Fibroblast of mammary gland (primary cell): ENCODE measurements at places on chromosomes 6 and 20.

GRCh38 chr6:111361648-111362047 is 121.4 kb downstream of the REV3L start:
- DNase-seq = peak; percentile 47

DNA sequence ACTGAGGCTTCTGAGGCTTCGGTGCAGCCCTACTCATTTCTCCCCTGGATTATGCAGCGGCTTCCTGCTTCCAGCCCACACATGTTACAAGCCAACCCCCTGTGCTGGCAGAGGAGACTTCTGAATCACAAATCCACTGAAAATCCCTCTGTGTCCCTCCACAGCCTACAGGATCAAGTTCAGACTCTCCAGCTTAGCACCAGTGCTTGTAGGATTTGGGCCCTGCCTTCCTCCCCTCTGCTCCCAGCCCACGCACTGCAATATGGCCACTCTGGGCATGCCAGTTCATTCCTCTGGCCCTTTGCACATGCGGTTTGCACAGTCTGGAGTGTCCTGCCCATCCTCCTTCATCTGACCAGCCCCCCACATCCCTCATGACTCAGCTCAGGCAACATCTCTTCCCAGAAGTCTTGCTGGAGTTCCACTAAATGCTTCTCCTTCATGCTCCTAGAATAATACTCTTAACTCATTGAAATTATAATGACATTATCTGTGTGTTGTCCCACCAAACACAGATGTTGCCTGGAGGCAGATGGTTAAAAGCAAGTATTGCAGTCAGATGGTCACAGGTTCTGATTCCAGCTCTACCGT is 15.9 kb upstream of the MDGA1 start:
- peak; percentile 92 for DNase-seq

GRCh38 chr6:1015825-1016224 is 296.1 kb upstream of the FOXQ1 start:
- DNase-seq = no peak

- DNase-seq = no peak
Observed at GRCh38 chr6:43490523-43490939, 13.2 kb downstream of the TJAP1 start.

- DNase-seq = no peak
Observed at GRCh38 chr6:156559162-156559690, 218.0 kb upstream of the ARID1B start.

DNA sequence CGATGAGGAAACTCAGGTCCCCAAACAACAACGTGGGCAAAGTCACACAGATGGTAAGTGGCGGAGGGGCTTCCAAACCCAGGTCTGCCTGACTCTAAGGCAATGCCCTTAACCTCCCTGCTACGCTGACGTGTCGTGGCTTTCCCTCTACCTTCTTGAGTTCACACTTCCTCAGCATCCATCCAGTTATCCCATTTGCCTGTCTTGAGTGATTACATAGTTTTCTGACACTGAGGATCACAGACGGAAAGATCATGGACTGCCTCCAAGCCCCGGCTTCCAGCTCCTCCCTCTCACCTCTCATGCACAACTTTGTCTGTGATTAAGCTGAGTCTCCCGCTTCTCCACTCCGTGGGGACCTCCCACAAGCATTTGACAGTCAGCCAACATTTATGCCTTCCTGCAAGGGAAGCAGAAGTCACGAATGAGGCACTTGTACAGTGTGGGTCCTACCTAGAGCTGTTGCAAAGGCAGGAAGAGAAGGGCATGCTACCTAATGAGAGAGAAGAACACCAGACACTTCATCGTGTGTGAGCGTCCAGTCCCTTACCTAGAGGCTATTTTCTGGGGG is 33.8 kb downstream of the TBC1D7 start:
- no peak for DNase-seq

- no peak for DNase-seq
Observed at GRCh38 chr20:25073544-25073943, 8.4 kb downstream of the VSX1 start.

- DNase-seq = no peak
Observed at GRCh38 chr6:86782328-86782727, 155.0 kb upstream of the HTR1E start.

- peak; percentile 44 for DNase-seq
Observed at GRCh38 chr6:134389658-134390057, 71.7 kb upstream of the SGK1 start.

- no peak for DNase-seq
Observed at GRCh38 chr20:58749979-58750378, 57.4 kb downstream of the NPEPL1 start.

DNA sequence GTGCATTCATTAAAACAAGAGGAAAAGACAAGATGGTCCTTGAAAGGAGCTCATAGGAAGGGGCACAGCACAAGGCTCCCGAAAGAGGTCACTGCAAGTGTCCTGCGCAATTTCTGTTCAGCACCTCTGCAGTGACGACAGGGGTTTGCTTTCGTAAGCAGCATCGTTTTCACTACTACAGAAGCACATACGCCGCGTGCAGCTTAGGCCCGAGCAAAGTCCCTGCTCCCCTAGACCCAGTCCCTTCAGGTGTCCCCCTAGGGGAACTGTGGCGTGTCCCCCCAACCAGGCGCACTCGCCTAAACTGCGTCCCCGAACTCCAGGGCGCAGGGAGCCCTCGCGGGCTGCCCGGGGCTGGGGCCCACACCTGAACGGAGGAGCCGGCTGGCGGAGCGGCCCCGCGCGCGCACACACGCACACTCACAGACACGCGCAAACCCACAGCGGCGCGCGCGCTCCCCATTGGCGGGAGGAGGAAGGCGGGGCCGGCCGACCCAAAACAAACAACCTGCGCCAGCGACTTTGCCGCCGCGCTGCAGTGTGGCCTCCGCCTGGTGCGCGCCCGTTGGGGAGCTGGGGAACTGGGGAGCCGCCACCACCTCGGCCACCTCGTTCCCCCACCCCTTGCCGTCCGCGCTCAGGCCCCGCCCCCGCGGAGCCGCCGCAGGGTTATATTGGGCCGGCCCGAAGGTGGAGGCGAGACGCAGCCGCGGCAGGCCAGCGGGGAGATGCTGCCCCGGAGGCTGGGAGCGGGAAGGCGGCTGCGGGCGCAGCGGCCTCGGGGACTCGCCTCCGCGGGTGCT is at the start of gene FOXQ1:
FOXQ1 (plus strand) TSS at position 699 of the 803 bp plus-strand sequence. CDS start 607 bp downstream, outside the sequence.
- DNase-seq = no peak

GRCh38 chr6:94548201-94548600 is 1029.1 kb upstream of the MANEA start:
- no peak for DNase-seq

DNA sequence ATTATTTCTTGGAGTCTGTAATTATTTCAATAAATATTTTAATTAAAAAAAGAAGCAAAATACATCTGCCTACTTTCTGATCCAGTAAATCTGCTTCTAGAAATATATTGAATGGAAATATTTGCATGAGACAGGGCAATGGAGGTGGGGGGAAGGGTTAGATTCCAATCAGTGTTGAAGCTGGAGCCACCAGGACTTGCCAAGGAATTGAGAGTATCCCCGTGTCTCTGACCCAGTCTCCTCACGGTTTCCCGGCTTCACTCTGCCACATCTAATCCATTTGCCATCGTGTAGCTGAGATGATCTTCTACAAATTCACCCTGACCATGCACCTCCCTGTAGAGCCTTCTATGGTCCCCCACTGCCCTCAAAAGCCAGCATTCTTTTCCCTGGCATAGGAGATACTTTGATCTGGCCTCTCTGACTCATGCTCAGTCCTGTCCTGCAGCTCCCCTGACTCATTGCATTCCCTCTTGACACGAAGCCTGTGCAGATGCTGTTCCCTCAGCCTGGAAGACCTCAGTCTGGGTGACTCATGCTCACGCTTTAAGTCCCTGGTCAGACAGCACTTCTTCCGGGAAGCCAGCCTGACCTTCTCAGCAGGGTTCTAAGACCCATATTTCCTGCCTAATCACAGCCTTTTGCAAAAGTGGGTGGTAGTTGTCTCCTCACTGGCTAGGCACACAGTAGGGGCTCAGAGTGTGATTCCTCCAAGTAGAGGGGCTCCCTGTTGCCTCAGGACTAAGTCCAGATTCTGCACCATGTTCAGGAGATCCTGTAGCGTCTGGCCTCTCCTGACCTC is 23.0 kb upstream of the FKBP1A start:
- peak; percentile 99 for DNase-seq

- DNase-seq = peak; percentile 20
Observed at GRCh38 chr6:168050881-168051586, 28.0 kb downstream of the FRMD1 start.

- no peak for DNase-seq
Observed at GRCh38 chr6:20241102-20241501, 28.8 kb upstream of the MBOAT1 start.

GRCh38 chr20:22529150-22530019 is 55.0 kb downstream of the FOXA2 start:
- no peak for DNase-seq

- no peak for DNase-seq
Observed at GRCh38 chr20:13790708-13791107, 5.9 kb downstream of the NDUFAF5 start.

DNA sequence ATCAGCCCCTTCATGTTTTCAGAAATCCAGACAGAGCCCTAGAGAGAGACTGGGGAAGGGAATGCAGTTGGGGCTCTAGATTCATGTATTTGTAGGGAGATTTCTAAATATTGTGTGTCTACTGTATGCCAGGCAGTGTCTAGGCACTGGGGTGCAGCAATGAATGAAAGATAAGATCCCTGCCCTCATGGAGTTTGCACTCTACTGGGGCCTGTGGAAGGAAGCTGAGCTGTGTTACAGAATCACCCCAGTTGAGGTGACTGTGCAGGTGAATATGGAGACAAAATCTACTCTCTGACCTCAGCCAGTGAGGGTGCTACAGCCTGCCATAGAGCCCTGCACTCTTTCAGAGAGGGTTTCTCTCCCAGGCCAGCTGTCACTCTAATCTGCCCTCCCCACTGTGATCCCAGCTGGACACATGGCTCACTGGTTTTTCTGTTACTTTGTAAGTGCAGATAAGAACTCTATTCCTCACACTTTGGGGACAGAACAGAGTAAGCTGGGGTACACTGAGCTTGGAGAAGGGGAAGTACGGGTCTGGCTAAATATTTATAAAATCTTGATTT is 69.2 kb upstream of the E2F3 start:
- no peak for DNase-seq

GRCh38 chr20:56621730-56622129 is 7.4 kb upstream of the TFAP2C start:
- no peak for DNase-seq

DNA sequence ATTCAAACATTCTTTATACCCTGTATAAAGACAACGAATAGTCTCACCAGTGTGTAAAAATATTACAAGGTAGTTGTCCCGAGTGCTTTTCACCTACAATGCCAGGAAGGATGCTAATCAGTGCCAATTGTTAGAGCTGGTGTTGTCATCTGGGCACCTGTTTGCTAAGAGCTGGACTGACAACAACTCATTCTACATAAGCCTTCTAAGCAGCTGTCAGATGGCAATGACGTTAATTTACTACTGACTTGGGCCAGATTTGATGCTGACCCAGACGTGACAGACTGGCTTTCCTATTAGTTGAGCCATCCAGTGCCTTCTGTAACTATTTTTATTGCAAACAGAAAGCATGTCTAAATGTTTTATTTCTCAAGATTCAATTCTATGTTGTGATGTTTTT is 355.2 kb downstream of the ADGRB3 start:
- DNase-seq = no peak

DNA sequence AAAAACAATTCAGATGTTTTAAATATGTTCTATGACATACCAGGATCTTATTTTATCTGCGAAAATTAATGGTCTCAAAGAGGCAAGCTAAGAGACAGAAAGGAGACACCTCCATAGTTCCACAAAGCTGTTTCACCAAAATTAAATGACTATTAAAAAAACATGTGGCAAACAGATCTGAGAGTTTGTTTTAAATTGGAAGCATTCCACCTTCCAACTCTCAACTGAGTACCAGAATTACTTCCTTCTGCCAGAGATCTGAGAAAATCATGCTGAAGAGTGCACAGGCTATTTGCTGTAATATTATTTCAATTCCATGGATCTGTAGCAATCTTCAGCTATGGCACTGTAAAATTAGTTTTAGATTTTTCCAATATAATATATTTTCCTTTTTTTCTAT is 669.5 kb upstream of the MARCKS start:
- peak; percentile 18 for DNase-seq
